ENCODE measurements at places on chromosomes 2 and 18. TPM values are rescaled to one million over a fixed set of nuclear protein-coding genes. Genes with fewer than 3 reads are reported as not detected.

TMEM169 gene
- 3.2 TPM for total RNA-seq

FBXO41 gene
- total RNA-seq, result 2.1 TPM

DNA sequence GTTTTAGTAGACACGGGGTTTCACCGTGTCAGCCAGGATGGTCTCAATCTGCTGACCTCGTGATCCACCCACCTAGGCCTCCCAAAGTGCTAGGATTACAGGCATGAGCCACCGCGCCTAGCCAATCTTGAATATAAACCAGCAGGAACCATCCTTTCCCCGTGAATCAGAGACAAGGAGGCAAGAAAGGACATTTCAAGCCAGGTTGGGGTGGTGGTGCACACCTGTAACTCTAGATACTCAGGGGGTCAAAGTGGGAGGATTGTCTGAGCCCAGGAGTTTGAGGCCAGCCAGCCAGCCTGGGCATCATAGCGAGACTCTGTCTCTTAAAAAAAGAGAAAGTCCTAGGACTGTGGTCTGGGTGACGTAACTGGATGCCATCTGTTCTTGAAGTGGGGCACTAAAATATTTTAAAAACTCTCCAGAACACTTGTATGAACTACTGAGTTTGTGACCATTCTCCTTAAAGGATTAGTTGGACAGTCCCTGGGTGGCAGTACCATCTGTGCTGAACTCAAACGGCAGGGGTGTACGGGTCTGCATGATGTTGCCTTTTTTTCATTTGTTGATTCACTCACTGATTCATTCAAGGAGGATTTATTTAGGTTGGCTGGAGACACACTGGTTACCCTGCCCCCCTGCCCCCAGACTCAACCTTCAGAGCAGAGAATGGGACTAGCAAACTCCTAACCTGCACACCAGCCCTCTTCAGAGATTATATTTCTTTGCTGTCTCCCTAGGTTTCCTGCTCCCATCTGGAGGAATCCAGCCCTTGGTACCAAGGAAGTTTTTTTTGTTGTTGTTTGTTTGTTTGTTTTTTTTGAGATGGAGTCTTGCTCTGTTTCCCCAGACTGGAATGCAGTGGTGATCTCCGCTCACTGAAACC lies 2.9 kb upstream of the TLX2 start:
- no peak for DNase-seq

- no peak for DNase-seq
Measured at GRCh38 chr2:40218679-40219078, 233.2 kb downstream of the SLC8A1 start.

GRCh38 chr2:110828330-110828729 lies 96.0 kb downstream of the ACOXL start:
- no peak for DNase-seq

GRCh38 chr2:96452053-96452452 lies 53.1 kb downstream of the NEURL3 start:
- no peak for DNase-seq

GRCh38 chr18:53411511-53411910 lies 813.0 kb downstream of the MBD2 start:
- DNase-seq, result no peak

GRCh38 chr2:95047629-95048510 lies 22.4 kb downstream of the MAL start:
- DNase-seq, result no peak

GRCh38 chr2:96407041-96407918 lies 71.7 kb downstream of the NCAPH start:
- peak; percentile 66 for DNase-seq

DNA sequence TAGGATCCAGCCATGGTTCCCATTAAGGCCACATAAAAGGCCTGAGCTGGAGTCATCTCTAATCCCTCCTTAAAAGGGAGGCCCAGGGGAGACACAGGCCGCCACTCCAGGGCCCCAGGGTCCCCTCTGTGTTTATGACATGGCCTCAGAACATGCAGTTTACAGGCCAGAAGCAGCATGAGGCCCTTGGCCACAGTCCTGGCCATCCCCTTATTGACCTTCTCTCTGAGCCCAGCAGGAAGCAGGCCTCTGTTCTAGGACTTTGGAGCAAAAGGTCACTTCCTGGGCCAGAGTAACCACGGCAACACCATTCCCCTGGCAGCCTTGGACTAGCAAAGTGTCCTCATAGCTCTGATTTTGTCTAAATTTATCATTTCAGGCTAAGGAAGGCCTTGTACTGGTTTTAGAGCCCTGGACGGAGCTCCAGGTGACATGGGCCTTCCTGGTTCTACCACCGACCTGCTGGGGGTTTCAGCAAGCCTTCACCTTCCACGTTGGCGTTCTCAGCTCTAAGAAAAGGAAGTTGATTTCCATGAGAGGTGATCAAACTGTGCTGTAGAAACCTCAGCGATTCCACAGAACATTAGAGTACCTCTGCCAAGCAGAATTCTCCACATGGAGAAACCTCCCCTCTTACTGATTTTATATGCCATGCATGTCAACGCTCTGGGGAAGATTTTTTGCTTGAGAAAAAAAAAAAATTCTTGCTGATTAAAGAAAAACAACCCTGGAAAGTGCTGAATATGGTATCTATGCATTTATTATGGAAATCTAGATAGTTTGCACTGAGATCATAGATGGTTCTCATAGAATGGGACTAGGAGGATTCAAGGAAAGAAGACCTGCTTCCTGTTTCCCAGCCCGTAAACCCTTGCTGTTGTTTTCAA lies 53.7 kb downstream of the HS1BP3 start:
- DNase-seq, result no peak

GRCh38 chr2:238158018-238158508 lies 707 bp upstream of the ERFE start:
- no peak for DNase-seq

- DNase-seq, result peak; percentile 54
Measured at GRCh38 chr2:133063775-133064174, 393.8 kb upstream of the LYPD1 start.

DNA sequence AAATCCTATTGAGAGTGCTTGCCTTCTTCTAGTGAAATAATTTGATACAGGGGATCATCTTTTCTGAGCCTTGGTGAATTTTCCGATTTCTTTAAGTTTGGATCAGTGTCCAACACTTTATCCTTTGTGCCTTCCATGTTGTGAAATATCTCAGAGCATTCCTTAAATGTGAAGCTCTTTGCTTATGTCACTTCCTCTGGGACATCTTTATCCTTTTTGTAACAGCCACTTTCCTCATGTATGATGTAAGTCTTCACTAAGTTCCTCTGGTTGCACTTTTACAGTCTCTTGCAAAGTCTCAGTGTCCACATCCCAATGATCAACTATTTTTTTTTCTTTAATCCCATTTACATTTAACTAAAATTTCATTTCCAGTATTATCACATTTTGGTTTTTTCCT lies 254.2 kb downstream of the EN1 start:
- DNase-seq, result no peak

GRCh38 chr18:38933910-38934510 lies 1368.4 kb upstream of the CELF4 start:
- no peak for DNase-seq

Measured in endothelial cell (in vitro differentiated cells).